ENCODE measurements at places on chromosomes 5 and 9.

- DNase-seq, result no peak
Measured at GRCh38 chr9:111477677-111478076, 6.5 kb downstream of the ECPAS start.

DNA sequence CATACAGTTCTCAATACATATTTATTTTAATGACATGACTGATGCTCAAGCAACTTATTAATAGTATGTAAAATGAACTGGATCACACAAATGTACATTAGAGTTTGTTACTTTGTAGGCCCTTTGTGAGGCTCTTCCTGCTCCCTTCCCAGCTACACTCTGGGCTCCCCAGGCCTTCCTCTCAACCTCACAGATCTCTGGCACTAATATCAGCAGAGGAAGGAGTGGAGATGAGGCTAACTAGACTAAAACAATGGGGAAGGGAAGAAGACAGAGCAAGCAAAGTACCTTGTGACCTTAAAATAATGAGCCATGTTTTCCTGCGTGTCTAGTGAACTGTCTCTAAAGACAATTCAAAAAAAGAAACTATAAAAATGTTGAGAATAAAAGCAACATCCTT, 30.3 kb upstream of the TEK start:
- no peak for DNase-seq

DNA sequence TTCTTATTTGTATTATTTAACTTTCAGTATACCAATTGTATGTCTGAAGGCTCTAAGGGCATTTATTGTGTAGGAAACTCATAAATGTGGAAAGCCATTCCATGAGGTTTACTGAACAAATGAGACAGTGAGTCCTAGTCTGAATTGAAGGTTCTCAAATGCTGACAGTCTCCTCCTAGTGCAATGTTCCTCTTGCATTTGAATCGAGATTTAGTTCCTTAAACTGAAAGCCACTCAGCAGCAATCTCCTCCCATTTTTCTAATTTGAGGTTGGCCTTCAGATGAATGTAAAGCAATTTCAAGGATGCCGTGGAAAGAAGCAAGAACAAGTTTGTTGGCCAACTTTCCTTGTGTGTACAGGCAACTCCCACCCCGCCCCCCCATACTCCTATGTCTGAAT, 493.2 kb upstream of the KLF4 start:
- no peak for DNase-seq

GRCh38 chr5:175638305-175638704, 19.6 kb upstream of the HRH2 start:
- DNase-seq, result no peak

Measured in femur (tissue), 1 donor.